Fibroblast of skin of right quadriceps (primary cell): ENCODE measurements at places on chromosomes 5 and 9.

GRCh38 chr5:88847420-88847819, 35.6 kb downstream of the MEF2C start:
- no peak for DNase-seq

GRCh38 chr9:5817862-5818261, 15.1 kb downstream of the ERMP1 start:
- peak; percentile 68 for DNase-seq

- peak; percentile 1 for DNase-seq
Observed at GRCh38 chr5:166648736-166649135, 1642.7 kb upstream of the WWC1 start.

GRCh38 chr5:164234321-164234720, 728.9 kb downstream of the MAT2B start:
- DNase-seq = no peak

DNA sequence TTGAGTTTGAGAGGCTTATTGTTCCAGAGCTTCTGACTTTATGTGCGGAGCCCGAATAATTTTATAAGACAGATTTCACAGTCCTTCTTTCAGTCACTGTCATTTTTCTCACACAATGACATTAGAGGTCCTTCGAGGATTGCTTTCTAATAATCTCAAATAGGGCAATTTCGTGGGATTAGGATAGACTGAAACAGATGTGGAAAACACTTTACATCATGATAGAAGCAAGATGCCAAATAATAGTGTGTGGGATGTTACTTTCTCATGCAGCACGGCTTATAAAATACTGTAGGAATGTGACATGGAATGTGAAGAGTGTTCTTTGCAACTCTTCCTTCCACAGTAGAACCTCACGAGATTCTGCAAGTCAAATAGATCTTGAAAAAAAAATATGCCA, 451.3 kb downstream of the SEMA5A start:
- peak; percentile 47 for DNase-seq

DNA sequence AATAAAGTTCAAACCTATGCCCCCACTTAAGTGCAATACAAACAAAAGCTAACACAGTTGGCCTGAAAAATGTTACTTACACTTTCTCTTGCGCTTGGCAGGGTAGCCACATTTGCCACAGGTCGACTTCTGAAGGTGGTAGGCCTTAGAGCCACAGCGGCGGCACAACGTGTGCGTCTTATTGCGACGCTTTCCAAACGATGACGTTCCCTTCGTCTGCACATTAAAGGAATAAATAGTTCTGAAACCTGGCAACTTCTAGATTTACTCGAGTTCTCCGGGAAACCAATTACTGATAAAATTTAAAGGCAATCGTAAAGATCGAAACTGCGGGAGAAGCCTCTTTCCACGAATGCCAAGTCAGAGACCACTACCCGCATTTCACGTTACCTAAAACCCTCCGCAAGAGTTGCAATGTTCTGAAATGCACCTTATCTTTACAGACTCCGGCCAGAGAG, 602 bp downstream of the RPL37 start:
- DNase-seq = no peak

DNA sequence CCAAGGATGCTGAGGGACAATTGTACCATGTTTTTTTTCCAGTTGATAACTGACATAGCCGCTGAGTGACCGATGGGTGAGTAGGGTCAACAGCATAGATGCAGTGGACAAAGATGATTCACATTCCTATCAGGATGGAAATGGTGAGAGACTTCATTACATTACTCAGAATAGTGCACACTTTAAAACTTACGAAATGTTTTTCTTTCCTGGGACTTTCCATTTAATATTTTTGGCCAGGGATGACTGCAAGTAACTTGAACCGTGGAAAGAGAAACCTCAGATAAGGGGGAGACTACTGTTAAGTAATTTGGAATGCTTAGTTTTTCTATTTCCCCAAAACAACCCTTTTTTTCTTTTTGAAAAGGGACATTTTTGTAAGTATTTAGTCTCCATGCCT, 3.0 kb upstream of the TUSC1 start:
- peak; percentile 62 for DNase-seq
